ENCODE measurements at places on chromosomes 16 and 17. TPM values are rescaled to one million over a fixed set of nuclear protein-coding genes. Genes with fewer than 3 reads are reported as not detected.

DNA sequence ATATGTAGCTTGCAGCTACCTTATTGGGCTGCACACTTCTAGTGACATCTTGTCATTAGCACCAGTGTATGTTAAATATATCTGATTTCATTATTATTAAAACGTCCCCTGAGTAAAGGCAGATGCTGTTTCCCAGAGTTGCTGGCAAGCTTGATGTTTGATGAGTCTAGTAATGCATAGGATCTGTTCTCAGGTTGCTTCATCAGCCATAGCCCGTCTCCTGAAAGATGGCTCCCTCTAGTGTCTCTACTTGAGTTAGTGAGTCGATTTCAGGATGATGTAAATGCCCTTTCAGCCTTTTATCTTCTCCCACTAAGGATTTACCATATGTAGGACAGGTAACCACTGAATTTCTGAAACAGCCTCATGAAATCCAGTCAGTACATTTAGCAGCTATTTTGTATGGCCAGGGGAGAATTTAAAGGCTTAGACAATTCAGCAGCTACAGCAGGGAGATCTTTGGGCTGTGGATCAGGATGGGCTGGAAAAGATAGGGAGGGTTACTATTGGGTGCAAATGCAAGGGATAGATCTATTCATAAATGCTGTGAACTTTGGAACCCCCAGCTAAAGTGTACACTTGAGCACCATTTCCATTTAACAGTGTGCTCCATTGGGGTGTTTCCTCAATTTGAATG, 376.3 kb downstream of the CNTNAP4 start:
- DNase-seq: no peak

GRCh38 chr17:61581611-61582349, 9.2 kb downstream of the NACA2 start:
- DNase-seq: no peak

- no peak for DNase-seq
These were observed 77.1 kb downstream of the WWP2 start for GRCh38 chr16:69839240-69839688.

Gene KIF19
- 0.16 TPM for total RNA-seq

Gene SP2
- 11.7 TPM for total RNA-seq

DNA sequence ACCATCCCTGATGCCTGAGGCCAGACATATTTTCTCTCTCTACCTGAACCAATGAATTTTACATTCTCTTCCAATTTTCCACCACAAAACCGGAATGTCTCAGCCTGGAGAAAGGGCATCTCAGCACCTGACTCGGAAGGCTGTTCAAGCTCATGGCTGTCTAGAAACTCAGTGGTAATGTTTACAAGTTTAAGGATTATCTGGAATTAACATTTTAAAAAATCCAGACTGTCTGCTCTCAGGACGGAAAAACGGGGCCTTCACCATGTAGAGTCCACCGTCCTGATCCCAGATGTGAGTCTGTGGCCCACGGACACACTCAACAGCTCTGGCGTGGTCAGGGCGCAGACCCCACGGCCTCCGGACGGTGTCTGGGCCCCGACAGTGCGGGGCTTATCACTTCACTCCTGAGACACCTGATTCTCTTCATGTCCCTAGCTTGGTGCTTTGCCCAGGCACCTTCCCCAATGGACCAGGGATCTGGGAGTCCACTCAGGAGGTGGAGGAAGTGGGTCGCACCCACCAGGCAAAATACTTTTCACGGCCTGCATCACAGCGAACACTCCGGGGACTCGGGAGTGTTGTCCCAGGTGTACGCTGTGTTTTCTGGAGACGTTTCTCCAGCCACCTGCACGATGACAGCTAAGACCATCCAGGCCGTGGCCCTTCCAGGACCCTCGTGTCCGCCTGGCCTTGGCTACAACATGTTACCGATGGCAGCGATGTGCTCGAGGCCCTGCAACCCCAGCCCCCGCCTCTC, 101.5 kb downstream of the ZNF778 start:
- DNase-seq: peak; percentile 64

Gene ZNF597
- total RNA-seq: 1.8 TPM

DNA sequence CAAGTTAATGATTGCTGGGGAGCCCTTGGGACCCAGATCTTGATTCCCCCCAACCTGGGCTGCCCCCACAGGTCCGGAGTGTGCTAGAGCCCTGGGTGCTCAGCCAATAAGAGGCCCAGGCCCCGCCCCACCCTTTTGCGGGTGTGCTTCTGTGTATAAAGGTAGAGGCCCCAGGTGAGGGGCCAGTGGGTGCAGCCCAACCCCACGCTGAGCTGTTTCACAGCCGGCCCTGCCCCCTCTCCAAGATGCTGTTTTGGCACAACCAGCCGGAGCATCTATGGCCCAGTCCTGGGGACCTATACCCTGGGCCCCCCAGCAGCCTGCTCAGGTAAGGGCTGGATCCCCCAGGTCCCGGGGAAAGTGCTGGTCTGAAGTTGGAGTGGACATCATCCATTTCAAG, 11.8 kb upstream of the STAC2 start:
- no peak for DNase-seq

DNA sequence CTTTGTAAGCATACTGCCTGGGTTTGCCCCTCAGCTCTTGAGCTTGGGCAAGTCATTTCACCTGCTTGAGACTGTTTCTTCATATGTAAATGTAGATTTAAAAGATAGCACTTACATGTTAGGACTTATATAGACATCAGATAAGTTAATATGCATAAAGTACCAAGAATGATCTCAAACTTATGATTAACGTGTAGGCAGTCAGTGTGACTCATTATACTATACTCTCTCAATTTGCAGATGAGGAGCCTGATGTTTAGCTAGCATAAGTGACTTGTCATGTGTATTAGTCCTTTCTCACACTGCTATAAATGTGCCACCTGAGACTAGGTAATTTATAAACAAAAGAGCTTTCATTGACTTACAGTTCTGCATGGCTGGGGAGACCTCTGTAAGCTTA, 690.5 kb downstream of the KCNJ2 start:
- DNase-seq: no peak

DNA sequence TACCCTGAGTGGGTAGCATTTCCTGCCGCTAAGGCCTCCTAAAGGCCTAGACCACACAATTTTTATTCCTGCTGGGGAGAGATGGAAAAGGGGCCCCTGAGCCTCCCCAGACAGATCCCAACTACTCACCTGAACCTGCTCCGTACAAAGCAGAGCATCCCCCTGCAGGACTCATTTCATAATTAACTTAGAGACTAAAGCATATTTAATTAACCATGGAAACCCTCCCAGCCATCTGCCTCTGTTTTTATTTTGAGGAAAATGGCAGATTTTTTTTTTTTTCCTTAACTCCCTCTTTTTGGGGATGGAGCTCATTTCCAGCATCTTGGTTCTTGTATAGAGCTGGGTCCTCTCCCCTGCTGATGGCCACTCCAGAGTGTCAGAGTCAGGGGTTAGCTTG, 96.5 kb upstream of the CRHR1 start:
- no peak for DNase-seq

- peak; percentile 94 for DNase-seq
These were observed 1.9 kb downstream of the SLC16A3 start for GRCh38 chr17:82230609-82231311.

Gene INCA1
- total RNA-seq: 2.4 TPM

DNA sequence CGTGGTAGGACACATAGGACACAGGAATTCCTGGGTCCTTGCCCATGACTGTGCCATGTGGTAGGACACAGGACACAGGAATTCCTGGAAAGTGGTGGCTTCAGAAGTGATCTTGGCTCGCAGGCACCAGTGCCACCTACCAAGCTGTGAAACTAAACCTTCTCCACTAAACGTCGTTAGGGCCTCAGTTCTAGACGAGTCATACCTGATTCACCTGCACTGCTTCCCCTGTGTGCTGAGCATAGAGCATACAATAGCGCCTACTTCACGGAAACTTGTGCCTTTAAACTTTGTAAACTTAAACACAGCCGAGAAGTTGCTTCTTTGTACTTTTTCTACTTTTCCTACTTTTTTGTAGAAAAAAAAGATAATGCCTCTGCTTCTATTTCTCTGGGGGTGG, 4.8 kb downstream of the SOX8 start:
- no peak for DNase-seq

DNA sequence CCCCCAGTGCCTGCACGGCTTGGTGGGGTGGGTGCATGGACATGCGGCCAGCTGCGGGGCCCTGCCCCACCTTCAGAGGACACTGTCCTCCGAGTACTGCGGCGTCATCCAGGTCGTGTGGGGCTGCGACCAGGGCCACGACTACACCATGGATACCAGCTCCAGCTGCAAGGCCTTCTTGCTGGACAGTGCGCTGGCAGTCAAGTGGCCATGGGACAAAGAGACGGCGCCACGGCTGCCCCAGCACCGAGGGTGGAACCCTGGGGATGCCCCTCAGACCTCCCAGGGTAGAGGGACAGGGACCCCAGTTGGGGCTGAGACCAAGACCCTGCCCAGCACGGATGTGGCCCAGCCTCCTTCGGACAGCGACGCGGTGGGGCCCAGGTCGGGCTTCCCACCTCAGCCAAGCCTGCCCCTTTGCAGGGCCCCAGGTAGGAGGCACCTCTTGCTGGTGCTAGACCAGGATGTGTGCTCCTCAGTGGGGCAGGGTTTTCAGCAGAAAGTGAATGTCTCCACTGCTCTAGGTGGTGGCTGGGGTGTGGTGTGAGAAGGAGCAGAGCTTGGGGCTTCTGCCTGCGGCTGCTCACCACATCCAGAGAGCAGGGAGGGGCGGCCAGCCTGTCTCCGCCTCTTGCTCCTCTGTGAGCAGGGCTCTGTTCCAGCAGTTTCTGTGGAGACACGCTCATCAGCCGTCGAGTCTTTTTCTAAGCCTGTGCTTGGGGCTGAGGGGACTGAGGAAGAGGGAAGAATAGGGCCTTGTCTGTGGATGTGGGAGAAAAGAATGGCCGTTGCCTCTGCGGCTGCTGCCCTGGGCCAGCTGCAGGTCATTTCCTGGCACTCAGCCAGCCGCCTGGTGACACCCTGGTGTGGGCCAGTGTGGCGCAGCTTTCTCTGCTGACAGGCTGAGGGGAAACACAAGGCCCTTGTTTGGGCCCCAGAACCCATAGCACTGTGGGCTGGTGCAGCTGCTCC, 2.2 kb downstream of the ZNF276 start:
- DNase-seq: no peak

Gene CPNE7
- not detected for total RNA-seq

Gene NR1D1
- total RNA-seq: 24.9 TPM

- no peak for DNase-seq
These were observed 78.2 kb upstream of the RNU2-1 start for GRCh38 chr17:43312011-43312410.

GRCh38 chr17:73029021-73029420, 63.5 kb downstream of the SLC39A11 start:
- DNase-seq: no peak

DNA sequence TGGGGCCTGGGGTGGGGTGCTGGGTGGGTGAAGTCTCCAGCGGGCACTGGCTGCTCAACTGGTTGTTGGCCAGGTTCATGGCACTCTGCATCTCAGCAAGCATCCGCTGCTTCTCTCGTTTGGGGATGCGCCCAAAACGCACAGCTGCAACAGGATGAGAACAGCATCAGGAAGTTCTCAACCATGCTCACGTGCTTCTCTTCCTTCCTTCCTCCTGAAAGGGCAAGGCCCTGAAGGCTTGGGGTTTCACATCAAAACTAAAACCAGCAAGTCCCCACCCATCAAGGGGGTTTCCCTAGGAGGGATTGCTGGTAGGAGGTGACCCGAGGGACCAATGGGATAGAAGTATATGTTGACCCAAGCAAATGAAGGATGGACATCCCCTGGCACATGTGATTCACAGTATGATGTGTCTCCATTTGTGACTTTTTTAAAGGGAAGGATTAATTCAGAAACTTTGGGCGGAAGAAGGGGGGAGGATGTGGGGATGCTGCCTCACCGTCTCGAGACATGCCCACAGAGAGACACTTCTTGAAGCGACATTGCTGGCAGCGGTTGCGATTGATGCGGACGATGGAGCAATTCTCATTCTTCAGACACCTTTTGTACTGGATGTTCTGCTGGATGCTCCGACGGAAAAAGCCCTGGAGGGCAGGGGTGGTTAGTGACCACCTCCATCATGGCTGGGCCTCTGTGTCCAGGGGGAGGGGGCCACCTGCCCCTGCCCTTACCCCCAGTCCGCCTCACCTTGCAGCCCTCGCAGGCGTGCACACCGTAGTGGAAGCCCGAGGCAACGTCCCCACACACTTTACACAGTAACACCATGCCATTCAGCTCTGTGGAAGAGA, 4.2 kb downstream of the NR1D1 start:
- peak; percentile 81 for DNase-seq

Gene ZG16
- total RNA-seq: not detected

GRCh38 chr16:67723911-67724305, 4.8 kb upstream of the GFOD2 start:
- no peak for DNase-seq

DNA sequence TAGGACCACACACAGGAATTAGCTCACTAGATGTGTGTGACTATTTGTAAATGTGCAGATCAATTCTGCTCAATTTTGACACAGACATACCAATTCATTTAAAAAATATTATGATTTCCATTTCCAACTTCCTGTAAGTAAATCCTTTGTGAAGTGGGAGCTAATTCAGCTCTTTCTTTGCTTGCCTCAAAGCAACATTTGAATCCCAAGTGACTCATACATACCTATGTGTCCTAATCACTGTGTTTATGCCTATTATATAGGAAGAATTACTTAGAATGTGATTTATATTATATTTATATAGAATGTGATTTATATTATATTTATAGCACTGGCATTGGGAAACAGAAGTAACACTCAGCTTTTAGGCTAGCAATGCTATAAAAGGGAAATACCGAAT, 195.9 kb upstream of the C17orf78 start:
- DNase-seq: no peak

Gene SLC13A2
- total RNA-seq: not detected

DNA sequence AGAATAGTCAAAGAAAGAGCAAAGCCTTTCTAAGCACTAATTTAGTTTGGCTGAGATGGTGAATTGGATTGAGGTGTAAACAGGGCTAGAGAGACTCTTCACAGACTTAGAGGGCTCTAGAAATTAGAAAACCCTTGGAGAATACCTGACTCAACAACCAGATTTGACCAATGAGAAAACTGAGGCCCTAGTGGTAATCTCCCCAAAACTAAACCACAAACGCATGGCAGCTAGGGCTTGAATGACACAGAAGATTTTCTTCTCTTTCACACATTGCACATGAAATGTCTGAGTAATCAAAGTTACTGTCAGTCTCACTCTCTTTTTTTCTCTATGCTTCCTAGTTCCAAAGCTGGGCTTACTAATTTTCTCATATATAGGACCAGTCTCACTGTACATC, 314.5 kb upstream of the KCNJ16 start:
- no peak for DNase-seq

GRCh38 chr16:49674351-49674851, 181.5 kb downstream of the ZNF423 start:
- no peak for DNase-seq

Gene FLYWCH2
- total RNA-seq: 31.3 TPM

Gene NPIPB9
- not detected for total RNA-seq

Gene ELMO3
- 0.89 TPM for total RNA-seq

GRCh38 chr16:30096105-30096861, at the start of gene YPEL3:
TSS of gene YPEL3 (minus strand) at chr16:30096213. CDS start at chr16:30095482, 731 bp downstream.
- peak; percentile 98 for DNase-seq

Data from Right ventricle myocardium inferior (tissue), 1 donor.